ENCODE measurements at places on chromosomes 2 and 18.

DNA sequence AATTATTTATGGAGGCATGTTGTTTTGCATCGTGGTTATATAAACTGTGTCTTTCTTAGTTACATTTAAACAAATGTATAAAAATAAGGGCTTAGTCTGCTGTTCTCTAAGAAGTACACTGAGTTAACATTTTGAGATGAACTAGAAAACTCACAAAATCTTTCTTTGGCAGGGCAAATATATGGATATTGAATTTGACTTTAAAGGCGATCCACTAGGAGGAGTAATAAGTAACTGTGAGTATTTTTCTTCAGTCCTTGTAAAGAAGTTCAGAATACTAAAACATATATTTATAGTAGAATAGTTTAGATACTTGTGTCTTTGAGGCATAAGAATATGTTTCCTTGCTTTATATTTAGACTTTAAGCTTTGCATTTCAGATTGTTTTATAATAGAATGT, 104.8 kb downstream of the MYO1B start:
- no peak for DNase-seq

GRCh38 chr2:20797096-20797495, 25.8 kb downstream of the LDAH start:
- no peak for DNase-seq

GRCh38 chr2:130338793-130339345, 3.8 kb upstream of the IMP4 start:
- no peak for DNase-seq

- no peak for DNase-seq
Measured at GRCh38 chr2:32949260-32949659, 2.5 kb downstream of the LTBP1 start.

GRCh38 chr18:8461544-8461943, 147.7 kb upstream of the RAB12 start:
- no peak for DNase-seq

Data from stimulated activated CD8-positive, alpha-beta memory T cell treated with anti-CD3 and anti-CD28 coated beads, Interleukin-7, amount 100 ng/mL, for 1 hour (primary cell).